ENCODE measurements at places on chromosomes 16 and 17.

GRCh38 chr17:77619851-77620250, 338.7 kb upstream of the TNRC6C start:
- H3K4me3 ChIP-seq, result no peak overlapping the region
- H3K27me3 ChIP-seq, result no peaks in the 10 kb centered on the region
- H3K36me3 ChIP-seq, result no peaks in the 10 kb centered on the region
- H3K4me1 ChIP-seq, result peaks cover 10% of the 10 kb centered on the region
- H3K27ac ChIP-seq, result no peak overlapping the region

- no peak overlapping the region for H3K27ac ChIP-seq
- peaks cover 22% of the 10 kb centered on the region for H3K36me3 ChIP-seq
- no peaks in the 10 kb centered on the region for H3K27me3 ChIP-seq
- DNase-seq, result peak; percentile 20
- H3K4me1 ChIP-seq, result peaks cover 13% of the 10 kb centered on the region
Observed at GRCh38 chr16:70520612-70521297, 2.6 kb downstream of the COG4 start.

- no peaks in the 10 kb centered on the region for H3K4me1 ChIP-seq
- no peaks in the 10 kb centered on the region for H3K27me3 ChIP-seq
- H3K27ac ChIP-seq, result no peak overlapping the region
- H3K4me3 ChIP-seq, result no peak overlapping the region
Observed at GRCh38 chr17:76166906-76167305, 25.9 kb upstream of the FOXJ1 start.

- peak overlapping the region; percentile 48 for H3K27ac ChIP-seq
- no peaks in the 10 kb centered on the region for H3K36me3 ChIP-seq
- H3K4me3 ChIP-seq, result peak overlapping the region; percentile 74
- no peak for DNase-seq
- H3K27me3 ChIP-seq, result peaks cover 2% of the 10 kb centered on the region
- peaks cover 8% of the 10 kb centered on the region for H3K4me1 ChIP-seq
Observed at GRCh38 chr17:69326377-69327059, 415 bp downstream of the ABCA5 start.

GRCh38 chr17:36001110-36001771, at the start of gene CCL15:
Gene CCL15, minus strand, starts transcription at chr17:36001553. Its CDS starts 61 bp downstream, at chr17:36001492.
- H3K36me3 ChIP-seq, result no peaks in the 10 kb centered on the region
- no peak within 1 kb of the TSS for H3K4me3 ChIP-seq
- H3K27me3 ChIP-seq, result no peaks in the 10 kb centered on the region
- no peaks in the 10 kb centered on the region for H3K4me1 ChIP-seq
